KBM-7 (cell line): ENCODE measurements at places on chromosomes 2 and 18.

- no peak for DNase-seq
Observed at GRCh38 chr18:251572-251971, 16.3 kb downstream of the THOC1 start.

- DNase-seq: no peak
Observed at GRCh38 chr18:22932885-22933205, 283 bp upstream of the RBBP8 start.

DNA sequence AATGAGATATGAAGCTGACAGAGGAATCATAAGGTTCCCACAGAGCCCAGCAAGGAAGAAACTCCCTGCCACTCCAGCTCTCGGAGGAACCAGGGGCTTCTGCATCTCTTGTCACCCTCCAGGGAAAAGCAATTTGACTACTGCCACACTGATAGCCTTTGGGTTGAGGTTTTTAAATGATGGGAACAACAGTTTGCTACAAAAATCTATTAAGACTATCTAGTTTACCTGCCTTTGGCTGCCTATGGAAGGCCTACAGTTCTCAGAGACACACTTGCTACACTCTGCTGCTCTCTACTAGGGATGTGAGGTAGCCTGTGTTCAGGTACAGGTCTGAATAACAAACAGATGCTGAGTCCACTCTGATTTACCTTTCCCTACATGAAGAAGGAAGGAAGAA lies 161.9 kb downstream of the NBAS start:
- DNase-seq: no peak

- DNase-seq: peak; percentile 75
Observed at GRCh38 chr2:235669269-235669831, 175.5 kb downstream of the AGAP1 start.

DNA sequence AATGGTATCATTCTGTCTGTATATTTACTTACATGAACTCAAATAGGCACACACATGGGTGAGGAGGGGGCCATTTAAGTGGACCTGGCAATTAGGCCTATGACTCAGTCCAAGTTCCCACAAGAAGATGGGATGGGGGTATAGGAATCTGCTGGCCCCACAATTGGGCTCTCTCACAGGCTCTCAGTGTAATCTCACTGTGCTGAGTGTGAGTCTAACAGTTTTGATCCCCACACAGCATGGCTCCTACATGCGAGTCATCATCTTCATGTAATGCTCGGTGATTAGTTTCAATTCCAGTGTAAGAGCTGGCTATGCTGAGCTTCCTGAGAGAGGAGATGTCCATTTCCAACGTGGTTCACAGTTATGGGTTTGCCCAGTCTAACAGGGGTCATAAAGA lies 114.0 kb downstream of the GATA6 start:
- no peak for DNase-seq

- DNase-seq: no peak
Observed at GRCh38 chr2:241111440-241111805, 9.3 kb upstream of the MTERF4 start.

DNA sequence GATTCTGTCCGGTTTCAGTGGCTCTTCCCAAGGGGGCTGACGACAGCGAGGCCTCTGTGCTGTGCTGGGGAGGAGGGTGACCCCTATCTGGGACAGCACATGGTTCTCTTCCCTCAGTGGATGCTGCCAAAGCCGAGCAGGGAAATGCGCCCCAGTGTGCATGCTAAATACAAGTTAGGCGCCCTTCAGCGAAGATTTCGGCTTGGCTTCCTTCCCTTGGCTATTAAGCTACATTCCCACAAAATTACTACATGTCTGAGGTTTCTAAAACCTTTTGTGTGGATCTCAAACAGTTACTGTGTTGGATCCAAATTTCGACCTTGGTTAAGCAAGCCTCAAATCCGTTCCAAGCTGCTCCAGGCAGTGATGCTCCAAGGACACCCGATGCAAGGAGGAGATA lies 440.3 kb downstream of the NRXN1 start:
- DNase-seq: no peak

GRCh38 chr2:190181123-190181669 lies 118.7 kb upstream of the MSTN start:
- DNase-seq: peak; percentile 48

- no peak for DNase-seq
Observed at GRCh38 chr18:55585920-55586561, 2.0 kb downstream of the TCF4 start.

GRCh38 chr2:217756375-217757107 lies 246.3 kb downstream of the TNS1 start:
- DNase-seq: peak; percentile 55

- DNase-seq: no peak
Observed at GRCh38 chr2:15122915-15123314, 438.2 kb downstream of the NBAS start.

DNA sequence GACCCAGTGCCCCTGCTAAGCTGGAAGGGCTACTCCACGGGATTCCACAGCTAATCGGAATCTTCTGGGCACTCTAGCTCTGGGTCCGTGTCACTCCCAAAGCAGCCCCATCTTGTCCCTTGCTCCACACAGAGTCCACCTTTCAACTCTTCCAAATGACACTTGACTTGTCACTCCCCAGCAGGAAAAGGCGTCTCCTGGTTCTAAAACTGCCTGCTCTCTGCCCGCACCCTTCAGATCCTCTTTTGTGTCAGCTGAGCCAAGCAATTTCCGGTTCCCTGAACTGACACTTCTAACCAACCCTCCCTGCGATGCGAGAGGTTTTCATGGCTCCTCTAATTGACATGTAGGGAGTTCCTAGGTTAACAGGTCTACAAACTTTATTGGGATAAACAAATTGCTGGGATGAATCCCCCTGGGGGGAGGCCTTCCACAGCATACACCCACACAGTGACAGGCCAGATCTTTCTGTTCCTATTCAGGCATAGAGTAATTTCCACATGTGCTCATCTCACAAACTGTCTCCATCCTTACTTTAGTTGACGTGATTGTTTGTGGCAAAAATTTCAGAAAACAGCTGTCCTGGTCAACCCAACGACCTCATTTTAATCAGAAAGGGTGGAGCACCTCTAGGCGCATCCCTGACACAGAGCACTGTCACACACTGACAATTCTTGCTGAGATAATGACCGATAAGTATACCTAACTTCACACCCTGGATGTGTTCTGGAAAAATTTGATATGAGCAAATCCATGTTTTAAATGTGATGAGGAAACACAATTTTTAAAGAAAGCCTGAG lies 104.9 kb downstream of the RBMS1 start:
- peak; percentile 80 for DNase-seq

DNA sequence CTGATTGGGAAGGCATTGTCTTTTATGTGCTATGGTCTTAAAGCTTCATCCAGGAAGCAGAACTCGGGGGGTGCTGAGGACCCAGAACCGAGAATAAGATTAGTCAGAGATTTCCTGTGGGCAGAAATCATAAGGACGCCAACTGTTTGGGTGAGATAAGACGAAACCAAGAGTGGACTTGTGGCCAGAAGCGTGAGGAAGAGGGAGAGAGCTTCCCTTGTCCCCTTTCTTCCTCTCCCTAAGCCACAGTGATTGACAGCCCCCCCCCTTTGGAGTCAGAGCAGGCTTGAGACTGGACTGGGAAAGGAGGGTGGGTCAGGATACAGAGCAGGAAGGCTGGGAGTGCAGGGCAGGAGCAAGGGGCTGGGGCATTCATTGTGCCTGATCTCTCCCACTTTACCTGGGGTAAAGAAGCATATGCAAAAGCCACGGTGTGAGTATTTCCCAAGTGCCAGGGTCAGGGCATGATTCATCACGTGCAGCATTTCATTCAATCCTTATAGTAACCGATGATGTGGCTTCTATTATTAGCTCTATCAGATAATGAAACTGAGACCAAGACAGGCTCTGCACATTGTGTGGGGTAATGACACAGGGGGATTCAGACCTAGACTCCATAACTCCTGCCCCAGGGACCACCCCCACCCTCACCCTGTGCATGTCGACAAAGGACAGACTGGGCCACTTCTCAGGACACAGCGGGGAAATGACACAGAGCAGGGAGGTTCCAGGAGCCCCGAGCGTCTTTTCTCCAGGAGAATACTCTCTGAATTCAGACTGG lies 3.0 kb upstream of the IL1RN start:
- DNase-seq: peak; percentile 71

GRCh38 chr2:38394903-38395341 lies 17.8 kb upstream of the ATL2 start:
- DNase-seq: peak; percentile 54

DNA sequence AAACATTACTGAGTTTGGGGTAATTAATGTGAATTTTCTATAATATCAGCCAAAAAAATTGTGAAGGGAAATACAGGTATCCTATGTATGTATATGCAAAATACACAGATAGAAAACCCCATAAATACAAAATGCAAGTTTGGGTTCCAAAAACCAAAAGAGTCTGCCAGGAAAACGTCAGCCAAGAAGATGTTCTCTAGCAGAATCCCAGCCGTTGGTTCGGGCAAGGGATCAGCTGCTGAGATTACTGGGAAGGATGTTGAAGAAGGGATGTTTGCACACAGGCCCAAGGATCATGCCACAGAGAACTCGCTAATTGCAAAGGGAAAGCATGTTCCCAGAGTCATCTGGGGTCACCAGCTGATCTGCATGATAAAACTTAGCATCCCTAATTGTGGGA lies 9.5 kb upstream of the ANO7 start:
- DNase-seq: no peak

DNA sequence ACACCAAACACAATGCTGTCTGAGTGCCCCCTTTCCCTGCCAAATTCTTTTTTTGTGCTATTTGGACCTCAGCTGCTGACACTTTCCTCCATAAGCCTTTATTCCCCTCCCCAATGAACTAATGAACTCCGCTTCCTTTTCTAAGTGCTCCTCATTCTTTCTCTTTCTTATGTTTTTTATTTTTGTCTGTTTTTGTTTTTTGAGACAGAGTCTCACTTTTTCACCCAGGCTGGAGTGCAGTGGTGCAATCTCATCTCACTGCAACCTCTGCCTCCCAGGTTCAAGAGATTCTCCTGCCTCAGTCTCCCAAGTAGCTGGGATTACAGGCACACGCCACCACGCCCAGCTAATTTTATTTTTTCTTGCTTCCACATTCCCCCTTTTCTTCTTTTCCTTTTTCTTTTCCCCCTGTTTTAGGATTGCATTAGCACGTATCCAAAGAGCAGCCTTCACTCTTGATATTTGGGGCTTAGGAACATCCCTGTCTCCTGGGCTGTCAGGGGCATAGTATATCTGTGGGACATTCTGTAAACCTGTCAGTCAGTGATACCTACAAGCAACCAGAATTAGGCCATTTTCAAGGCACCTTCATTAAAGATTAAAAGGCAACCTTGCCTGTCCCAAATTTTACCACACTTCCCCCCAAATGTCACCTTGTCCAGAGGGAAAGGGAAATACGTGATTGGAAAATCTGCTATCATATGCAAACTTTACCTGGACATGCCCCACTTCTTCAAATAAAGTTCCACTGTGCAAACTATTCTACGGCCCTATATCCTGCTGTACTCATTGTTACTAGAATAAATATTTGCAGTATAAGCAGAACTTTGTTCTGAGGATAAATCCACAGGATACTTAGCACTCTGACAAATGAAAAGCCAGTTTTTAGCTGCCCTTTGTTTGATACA lies 65.1 kb upstream of the ACSL3 start:
- no peak for DNase-seq

- no peak for DNase-seq
Observed at GRCh38 chr2:31255911-31256571, 22.1 kb downstream of the EHD3 start.

DNA sequence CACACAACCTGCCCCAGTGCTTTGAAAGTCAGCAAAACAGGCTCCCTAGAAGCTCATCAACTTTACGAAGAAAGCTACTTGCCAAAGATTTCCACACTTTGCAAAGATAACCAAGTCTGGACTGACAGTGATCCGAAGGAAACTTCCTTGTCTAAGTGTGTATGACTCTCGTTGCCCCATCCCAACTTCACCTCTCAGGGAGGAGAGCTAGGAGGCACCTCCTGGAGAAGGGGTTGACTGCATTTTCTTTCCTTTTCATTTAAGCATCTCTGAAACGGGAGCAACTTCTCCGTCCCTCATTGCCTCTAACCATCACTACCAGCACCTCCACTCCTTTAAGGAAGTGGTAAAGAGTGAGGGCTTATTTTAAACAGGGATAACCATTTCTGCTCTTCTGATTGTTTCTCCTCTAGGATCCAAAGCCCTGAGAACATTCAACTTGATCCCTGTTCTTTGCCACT lies 7.0 kb downstream of the ZEB2 start:
- peak; percentile 42 for DNase-seq

GRCh38 chr18:74303936-74304335 lies 11.7 kb upstream of the C18orf63 start:
- DNase-seq: no peak

GRCh38 chr2:31191931-31192330 lies 25.4 kb downstream of the CAPN14 start:
- no peak for DNase-seq

GRCh38 chr2:96156011-96156820 lies 11.0 kb upstream of the DUSP2 start:
- DNase-seq: no peak

GRCh38 chr2:145765874-145766273 lies 1246.0 kb upstream of the ZEB2 start:
- DNase-seq: no peak

GRCh38 chr18:58287353-58288274 lies 243.6 kb downstream of the NEDD4L start:
- DNase-seq: no peak

GRCh38 chr2:174125090-174125489 lies 123.2 kb downstream of the OLA1 start:
- no peak for DNase-seq

DNA sequence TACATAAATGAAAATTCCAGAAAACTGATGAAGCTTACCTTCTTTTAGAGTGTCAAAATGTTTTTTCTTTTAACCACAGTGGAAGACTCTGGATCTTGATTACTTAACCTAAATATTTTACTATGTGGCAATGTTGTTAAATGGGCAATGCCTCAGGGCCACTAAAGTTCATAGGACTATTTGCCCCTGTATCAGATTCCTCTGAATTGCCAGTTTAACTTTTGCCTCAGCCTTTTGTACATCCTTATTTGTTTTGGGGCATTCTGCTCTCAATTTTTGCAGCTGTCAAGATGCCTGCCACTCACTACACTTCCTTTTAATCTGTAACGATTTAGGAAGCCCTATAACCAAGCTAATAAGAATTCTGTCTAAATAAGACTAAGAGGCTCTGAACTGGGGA lies 31.7 kb upstream of the SERTAD2 start:
- no peak for DNase-seq

DNA sequence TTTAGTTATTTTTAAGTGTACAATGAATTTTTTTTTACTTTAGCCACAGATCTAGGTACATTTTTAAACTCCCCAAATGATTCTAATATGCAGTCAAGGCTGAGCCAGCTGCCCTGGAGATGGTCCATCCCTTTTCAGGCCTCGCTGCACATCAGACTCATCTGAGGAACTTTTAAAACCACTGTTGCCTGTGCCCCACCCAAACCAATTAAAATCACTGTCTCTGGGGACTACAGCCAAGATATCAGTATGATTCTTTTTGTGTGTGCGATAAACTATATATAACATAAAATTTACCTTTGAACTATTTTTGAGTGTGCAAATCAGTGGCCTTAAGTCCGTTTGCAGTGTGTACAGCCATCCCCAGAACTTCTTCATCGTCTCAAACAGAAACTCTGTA lies 9.1 kb upstream of the MALT1 start:
- no peak for DNase-seq
